ENCODE measurements at places on chromosomes 2 and 18.

DNA sequence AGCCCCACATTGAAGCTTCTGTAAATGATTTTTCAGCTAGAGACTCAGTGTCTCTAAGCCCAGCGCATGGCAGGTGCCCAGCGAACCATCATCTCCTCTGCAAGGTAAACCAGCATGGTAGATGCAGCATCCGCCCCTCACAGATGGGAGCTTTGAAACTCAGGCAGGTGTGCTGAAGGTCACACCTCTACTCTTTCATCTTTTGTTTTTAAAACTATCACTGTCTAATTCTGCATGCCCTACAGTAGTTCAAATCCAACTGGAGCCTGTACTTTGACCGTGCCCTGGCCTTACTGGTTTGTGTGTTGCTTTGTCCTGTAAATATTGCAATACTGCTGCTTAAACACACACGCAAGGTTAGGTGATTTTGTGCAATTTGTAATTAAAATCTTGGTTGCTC lies 831.1 kb downstream of the GALR1 start:
- no peak for DNase-seq

GRCh38 chr2:866887-867286 lies 83.8 kb upstream of the SNTG2 start:
- no peak for DNase-seq

DNA sequence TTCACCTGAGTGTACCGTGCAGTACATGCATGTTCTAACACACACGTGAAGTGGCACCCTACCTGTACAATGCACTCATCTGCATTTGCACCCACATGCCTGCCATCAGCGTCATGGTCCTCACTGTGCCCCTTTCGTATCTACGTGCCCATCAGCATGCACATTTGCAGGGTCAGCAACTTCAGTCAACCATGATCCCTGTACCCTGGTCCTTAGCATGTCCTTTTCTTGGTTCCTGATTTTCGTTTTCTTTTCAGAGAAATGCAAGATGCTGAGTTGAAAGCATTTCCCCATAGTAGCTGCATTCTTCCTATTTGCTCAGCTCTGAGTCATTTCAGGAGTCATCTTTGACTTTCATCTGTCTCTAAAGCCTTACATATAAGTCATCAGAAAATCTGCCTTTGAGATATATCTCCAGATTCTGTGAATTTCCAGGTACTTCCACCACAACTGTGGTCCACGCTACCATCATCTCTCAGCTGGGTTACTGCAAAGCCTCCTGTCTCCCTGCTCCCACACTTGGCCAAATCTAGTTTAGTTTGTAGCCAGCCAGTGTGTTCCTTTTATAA lies 14.7 kb upstream of the PUM2 start:
- DNase-seq = no peak

DNA sequence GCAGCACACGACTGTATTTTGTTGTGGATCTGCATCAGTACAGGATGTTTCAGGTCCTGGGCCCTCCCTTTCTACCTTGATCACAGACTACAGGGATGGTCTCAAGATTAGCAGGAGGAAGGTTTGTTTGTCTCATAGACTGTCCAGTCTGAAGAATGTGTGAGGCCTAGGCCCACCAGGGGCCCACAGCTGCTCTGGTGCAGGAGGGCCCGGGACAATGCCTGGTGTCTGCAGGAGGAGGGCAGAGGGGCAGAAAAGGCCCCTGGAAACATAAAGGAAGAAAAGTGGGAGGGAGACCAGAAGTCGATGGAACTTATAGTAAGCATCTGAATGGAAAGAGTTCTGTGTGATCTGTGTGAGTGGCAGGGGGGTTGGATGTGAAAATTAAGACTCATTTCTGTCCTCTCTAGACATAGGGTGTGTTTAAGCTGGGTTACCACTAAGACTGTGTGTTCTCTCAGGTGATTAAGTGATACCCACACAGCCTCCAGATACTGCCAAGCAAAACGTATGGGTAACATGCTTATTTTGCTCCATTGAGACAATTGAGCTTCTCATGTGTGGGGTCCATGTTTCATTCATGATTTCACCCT lies 33.4 kb upstream of the LPIN2 start:
- DNase-seq = no peak

DNA sequence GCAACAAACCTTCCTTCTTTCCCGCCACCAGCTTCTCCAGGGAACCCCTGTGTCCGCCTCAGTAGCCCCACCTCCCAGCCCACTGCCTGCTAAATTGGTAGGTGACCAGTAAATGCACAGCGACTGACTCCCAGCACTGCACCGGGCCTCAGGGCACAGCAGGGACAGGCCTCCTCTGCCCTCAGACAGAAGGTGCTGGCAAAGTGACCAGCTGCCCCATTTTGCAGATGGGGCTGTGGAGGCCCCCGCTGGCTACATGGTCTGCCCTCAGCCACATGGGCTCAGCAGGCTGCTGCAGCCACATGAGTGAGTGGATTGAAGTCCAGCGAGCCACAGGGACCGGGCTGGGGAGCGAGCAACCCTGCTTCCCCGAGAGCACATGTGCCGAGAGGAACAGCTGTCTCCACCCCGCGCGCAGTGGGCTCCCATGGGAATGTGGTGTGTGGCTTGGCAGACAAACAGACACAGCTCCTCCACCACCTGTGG lies 7.8 kb upstream of the NPPC start:
- DNase-seq = no peak

DNA sequence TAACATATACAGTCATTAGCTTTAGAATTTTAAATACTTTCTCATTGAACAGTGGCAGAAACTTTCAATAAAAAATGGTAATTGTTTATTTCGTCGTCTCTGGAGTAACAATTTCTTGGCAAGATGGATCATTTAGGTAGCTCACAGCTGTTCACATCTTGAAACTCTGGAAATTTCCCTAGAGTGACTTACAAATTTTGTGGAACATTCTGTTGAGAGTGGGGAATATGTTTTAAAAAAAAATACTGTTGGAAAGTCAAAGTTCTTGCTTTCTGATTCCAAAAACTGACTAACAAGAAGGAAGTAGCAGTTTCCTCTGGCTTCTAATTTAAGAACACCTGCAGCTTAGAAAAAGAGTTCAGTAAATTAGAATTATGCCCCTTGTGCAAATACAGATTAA lies 11.2 kb upstream of the CALCRL start:
- no peak for DNase-seq

DNA sequence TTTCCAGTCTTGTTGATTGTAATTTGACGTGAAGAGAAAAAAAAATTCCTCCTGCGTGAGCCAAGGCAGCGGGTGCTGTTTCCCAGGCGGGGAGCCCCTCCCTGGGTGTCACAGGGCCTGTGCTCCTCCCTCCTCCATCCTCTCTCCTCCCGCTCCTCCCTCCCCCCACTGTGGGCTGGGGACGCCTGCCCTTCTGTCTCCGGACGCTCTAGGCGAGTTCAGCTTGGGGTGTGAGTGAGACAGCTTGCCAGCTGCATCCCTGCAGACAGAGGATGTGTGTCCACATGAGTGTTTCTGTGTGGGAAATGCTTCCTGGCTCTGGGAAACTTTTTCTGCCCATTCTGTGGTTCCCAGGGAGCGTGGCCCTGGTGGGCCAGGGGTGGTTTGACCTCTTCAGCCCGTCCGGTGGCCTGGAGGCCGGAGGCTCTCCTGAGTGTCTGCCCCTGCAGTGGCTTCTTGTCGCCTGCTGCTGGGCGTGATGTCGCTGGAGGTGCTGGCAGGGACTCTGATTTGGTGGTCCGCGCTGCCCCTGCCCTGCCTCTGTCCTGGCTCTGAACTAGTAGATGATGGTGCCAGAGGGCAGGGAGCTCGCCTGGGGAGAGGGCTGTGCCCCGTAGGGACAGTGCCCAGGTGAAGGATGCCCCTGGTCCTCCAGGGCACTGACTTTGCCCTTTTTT lies 96.4 kb downstream of the USP40 start:
- no peak for DNase-seq

GRCh38 chr2:99706735-99707134 lies 216.9 kb upstream of the REV1 start:
- DNase-seq = no peak

DNA sequence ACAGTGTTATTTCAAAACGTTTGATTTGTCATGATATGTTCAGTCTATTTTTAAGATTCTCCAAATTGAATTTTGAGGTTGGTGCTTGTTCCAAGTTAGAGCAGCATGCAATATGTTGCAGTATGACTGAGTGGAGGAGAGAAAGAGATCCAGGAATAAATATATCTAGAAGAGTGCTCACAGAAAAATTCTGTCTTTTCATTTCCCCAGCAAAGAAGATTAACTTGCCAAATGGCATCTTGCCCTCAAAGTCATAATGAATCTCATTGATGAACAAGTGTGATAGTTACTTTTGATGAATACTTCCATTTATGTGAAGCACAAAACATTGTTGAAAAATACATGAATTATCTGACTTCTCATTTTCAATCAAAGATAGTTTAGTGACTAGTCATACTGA lies 95.9 kb downstream of the KCNJ3 start:
- no peak for DNase-seq

- DNase-seq = no peak
Measured at GRCh38 chr2:172736424-172737174, 954 bp downstream of the RAPGEF4 start.

DNA sequence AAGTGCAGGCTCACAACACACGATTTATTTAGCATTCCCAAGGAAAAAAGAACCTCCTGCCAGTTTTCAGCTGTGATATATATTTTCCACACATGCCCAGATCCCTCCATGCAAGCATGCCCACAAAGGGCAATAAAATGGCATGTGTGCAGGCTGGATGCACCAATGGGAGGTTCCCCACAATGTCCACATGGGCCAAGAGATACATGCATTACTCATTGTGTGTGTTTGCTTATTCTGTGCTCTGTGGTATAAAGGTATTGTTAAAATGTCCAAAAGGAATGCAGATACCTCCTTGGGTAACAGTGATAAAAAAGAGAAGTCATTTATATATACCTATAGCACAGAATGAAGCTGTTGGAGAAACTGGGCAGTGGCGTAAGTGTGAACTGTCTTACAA lies 207.4 kb downstream of the FHOD3 start:
- DNase-seq = no peak

GRCh38 chr2:227932403-227932802 lies 61.0 kb downstream of the DAW1 start:
- DNase-seq = no peak

GRCh38 chr2:231682603-231683291 lies 25.6 kb upstream of the PTMA start:
- DNase-seq = no peak

GRCh38 chr2:229732897-229733296 lies 18.5 kb upstream of the DNER start:
- DNase-seq = no peak

DNA sequence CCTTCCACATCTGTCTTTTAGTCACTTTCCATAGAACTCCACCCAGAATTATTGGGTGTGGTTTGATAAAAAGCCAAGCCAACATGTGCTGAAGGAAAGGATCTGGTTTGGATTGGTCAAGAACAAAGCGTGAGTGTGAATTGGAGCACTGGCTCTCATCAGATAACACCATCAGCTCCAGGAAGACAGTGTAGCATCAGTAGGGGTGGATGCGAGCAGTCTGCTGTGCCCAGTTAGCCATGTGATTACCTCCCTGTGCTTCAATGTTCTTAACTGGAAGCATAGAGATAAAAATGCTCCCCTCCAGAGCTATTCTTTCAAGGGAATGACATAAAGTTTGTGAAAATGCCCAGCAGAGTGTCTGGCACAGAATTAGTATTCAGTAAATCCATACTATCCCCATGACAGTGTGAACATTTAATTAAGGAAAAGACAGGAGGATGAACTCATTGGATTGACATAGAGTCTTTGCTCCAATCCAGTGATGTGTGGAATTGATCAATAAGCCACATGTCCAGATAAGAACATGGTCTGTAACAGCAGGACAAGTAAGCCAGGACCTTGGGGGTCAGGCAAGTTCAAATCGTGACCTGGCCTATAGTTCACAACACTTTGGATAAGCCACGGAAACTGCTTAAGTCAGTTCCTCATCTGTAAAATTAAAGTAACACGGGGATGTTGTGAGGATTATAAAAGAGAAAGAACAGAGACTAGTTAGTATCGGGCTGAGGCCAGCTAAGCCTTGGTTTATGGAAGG lies 68.0 kb downstream of the FAM124B start:
- DNase-seq = no peak

DNA sequence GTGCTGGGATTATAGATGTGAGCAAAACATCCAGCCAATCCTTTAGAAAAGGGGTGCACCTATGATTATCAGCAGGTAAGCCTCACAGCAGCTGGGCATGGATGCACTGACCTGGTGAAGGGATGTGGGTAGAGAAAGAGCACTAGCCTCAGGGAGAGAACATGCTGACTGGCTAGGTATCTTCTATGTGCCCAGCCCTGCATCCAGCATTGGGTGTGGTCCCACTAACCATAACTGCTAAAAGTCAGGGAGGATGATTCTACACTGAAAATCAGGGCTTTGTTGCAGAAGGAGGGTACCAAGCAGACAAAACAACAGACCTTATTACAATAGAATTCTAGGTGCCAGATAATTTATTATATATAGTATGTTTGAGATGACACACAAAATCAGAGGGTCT lies 21.1 kb upstream of the RGPD8 start:
- no peak for DNase-seq

- DNase-seq = no peak
Measured at GRCh38 chr18:28594034-28594433, 417.1 kb upstream of the CDH2 start.

- no peak for DNase-seq
Measured at GRCh38 chr2:19409046-19409445, 50.6 kb upstream of the OSR1 start.

DNA sequence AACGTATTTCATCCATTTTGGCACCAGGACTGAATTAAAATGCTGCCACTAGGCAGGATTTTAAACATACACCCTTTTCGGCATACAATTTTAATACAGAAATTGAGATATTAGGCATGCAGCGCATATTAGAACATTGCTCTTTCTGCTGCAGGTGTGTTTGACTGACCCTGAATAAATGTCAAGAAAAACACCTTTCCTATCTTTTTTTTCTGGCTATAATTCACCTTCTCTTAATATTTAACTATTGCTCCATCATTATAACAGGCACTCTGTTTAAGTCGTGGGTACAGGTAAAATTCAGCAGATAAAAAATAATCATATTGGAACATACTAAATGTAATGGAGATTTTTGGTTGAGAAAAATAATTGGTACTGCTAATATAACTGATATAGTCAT lies 905.9 kb downstream of the NRXN1 start:
- no peak for DNase-seq

GRCh38 chr18:26902291-26902690 lies 36.8 kb upstream of the AQP4 start:
- no peak for DNase-seq

- no peak for DNase-seq
Measured at GRCh38 chr2:101710471-101711318, 13.2 kb downstream of the MAP4K4 start.

DNA sequence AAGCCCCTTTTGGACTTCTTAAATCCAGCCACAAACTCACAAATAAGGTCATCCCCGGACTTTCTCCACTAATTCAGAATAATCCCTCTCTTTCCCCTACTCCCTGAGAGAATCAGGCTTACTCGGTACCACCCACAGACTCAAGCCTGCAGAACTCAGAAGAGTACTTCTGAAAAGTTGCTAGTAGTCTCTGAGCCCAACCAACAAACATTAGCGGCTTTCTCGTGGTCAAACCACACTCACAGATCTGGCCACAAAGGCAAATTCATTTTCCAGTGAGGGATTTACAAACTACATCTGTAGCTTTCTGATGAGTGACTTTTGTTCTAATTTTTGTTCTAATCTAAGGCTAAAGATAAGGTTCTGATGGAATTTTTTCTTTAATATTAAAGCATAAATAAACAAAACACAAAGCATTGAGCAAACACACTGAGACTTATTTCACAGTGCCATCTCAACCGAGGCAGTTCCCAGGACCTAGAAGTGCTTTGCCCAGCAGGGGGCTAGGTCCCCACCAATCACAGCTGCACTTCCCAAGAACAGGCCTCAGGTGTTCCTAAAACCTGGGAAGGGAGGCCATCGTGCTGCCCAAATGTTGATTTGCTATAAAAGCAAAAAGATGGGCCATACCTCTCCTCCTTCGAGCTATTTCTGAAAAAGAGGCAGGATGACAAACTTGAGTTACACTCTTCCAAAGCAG lies 110.7 kb downstream of the COLEC12 start:
- DNase-seq = no peak
